ENCODE measurements at places on chromosomes 3 and 15.

- no peak for DNase-seq
These were observed 349.4 kb upstream of the DCBLD2 start for GRCh38 chr3:99250821-99251355.

GRCh38 chr15:72925661-72926060, 126.6 kb upstream of the NEO1 start:
- no peak for DNase-seq

GRCh38 chr3:3951071-3951470, 151.8 kb downstream of the LRRN1 start:
- no peak for DNase-seq

GRCh38 chr3:188516515-188516914, 362.6 kb downstream of the LPP start:
- DNase-seq: peak; percentile 7

DNA sequence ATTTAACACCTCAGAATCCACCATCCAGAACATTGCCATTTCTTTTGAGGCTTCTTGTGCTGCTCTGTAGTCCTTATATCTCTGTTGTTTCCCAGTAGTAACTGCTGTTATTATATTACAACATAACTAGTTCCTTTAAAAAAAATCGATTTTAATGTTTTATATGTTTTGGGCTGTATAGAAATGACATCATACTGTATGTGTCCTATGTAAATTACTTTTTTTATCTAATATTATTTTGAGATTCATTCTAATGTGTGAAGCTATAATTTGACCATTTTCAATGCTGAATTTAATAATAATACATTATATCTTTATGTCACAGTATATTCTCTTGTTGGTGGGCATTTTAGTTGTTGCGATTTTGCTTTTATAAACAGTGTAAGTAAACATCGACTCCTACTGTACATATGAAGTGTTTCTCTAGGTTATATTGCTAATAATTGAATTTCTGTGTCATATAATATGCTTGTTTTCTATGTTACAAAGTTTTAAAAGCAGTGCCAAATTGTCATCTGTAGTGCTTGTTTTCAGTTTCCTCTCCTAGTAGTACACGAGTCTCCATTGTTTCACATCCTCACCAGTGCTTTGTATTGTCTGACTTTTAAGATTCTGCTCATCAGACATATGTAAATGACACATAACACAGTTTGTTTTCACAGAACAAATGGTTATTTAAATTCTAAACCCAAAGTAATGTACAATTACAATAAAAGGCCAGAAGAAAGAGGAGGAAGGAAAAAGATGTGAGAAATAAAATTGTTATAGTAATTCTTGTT, 172.0 kb upstream of the LRRFIP2 start:
- no peak for DNase-seq

DNA sequence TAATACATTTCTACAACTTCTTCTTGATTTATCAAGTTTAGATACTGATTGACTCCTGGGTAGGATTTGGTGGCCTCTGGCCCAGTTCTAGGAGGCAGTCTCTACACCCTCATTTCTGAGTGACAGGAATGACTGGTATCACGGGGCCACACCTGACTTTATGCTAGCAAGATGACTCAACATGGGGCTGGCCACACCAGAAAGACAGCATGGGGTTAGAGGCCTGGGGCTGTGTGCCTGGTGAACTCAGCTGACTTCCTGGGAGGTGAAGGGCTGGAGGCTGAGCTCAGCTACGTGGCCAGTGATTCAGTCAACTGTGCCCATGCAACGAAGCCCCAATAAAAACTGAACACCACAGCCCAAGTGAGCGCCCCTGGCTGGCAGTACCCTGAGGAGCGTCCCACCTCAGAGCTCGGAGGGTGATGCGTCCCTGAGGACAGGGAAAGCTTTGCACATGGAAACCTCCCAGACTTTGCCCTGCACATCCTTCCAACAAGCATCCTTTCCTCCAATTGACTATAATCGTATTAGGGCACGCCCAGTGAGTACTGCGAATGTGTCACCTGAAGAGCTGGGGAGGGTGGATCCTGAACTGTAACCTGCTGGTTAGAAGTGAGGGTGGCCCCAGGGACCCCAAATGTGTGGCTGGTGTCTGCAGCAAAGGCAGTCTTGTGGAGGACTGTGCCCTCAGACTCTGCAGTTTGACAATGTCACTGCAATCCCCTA, 57.2 kb downstream of the NIPA2 start:
- DNase-seq: no peak

GRCh38 chr3:5553203-5553602, 365.7 kb downstream of the EDEM1 start:
- DNase-seq: no peak

GRCh38 chr3:6022621-6023020, 835.1 kb downstream of the EDEM1 start:
- DNase-seq: no peak

DNA sequence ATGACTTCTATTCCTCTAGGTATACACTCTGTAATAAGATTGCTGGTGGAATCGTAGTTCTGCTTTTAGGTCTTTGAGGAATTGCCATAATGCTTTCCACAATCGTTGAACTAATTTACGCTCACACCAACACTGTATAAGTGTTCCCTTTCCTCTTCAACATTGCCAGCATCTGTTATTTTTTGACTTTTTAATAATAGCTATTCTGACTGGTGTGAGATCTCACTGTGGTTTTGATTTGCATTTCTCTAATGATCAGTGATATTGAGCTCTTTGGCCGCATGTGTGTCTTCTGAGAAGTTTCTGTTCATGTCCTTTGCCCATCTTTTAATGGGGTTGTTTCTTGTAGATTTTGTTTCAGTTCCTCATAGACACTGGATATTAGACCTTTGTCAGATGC, 12.8 kb downstream of the NXPE3 start:
- DNase-seq: no peak

- DNase-seq: no peak
These were observed 262.8 kb downstream of the LRTM1 start for GRCh38 chr3:54665016-54665600.

GRCh38 chr3:146715170-146715569, 110.0 kb upstream of the PLSCR5 start:
- no peak for DNase-seq

DNA sequence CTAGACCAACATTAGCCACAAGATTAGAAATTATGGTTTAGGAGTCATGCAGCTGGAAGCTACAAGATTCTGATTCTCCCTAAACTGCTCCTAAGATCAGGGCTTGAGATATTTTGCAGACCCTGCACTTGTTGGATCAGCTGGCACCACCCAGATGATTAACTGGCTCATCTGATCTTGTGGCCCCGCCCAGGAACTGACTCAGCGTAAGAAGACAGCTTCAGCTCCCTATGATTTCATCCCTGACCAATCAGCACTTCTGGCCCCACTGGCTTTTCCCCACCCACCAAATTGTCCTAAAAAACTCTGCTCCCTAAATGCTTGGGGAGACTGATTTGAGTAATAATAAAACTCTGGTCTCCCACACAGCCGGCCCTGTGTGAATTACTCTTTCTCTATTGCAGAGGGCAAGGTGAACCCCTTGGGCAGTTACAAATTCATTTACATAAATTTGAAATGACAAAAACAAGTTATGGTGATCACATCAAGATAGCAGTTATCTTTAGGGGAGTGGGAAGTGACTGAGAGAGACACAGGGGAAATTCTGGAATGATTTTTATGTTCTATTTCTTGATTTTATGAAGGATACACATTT, 76.5 kb downstream of the CD200R1L start:
- peak; percentile 20 for DNase-seq

GRCh38 chr15:70086636-70087035, 11.1 kb downstream of the TLE3 start:
- no peak for DNase-seq

DNA sequence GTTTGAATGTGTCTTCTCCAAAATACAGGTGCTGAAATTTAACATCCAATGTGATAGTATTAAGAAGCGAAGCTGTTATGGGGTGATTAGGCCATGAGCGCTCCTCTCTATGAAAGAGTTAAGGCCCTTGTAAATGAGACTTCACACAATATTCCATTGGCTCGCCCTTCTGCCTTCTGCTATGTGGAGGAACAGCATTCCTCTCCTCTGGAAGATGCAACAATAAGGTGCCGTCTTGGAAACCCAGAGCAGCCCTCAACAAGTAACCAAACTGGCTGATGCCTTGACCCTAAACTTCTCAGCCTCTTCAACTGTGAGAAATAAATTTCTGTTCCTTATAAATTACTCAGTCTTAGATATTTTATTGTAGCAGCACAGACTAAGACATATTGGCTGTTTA, 874.6 kb downstream of the ROBO1 start:
- DNase-seq: no peak

GRCh38 chr15:52093539-52094510, 18.8 kb downstream of the BCL2L10 start:
- no peak for DNase-seq

DNA sequence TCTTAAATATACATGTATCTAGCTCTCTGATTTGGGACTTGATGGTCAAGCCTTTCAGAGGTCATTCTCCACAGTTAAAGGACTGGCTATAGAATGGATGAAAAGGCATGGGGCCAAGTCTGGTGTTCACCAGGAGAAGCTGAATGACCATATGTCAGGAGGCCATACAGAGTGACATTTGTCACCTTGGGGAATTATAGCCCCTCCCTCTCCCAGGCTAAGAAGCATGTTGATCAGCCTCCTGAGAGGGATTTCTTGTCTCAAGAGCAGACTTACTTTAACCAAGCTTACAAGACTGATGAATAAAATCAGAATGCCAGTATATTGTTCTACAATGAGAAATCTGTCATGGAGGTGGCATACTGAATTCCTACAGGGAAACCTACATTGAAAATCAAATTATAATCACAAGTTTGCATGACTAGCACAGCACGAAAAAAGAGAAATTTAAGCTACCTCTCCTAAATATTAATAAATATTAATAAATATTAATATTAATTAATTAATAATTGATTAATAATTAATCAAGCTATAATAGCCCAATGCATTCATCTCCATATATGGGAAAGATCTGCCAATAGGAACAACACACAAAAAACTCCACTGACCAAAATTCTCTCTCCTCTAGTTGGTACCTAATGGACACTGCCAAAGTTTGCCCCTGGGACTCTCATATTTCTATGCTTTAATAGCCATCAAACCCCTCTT, 47.3 kb downstream of the ATP8B4 start:
- no peak for DNase-seq

- no peak for DNase-seq
These were observed 226.6 kb downstream of the ALCAM start for GRCh38 chr3:105593315-105593714.

DNA sequence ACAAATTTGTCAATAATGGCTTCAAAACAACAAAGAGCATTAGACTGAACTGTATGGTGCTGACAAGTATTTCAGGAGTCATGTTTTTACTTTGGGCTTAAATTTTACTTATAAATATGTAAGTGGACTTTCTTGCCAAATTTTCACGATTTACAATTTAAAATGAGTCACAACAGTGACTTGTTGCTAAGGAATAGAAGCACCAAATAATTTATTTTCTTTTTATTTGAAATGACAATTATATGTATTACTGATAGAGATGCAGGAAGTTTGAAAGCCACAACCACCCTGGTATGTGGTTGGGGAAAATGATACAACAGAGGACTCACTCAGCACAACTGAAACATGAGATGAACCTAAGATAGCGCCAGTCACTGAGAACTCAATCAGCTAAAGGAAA, 90.3 kb downstream of the FMN1 start:
- DNase-seq: no peak

- DNase-seq: no peak
These were observed 483.5 kb downstream of the GABRG3 start for GRCh38 chr15:27454281-27455075.

DNA sequence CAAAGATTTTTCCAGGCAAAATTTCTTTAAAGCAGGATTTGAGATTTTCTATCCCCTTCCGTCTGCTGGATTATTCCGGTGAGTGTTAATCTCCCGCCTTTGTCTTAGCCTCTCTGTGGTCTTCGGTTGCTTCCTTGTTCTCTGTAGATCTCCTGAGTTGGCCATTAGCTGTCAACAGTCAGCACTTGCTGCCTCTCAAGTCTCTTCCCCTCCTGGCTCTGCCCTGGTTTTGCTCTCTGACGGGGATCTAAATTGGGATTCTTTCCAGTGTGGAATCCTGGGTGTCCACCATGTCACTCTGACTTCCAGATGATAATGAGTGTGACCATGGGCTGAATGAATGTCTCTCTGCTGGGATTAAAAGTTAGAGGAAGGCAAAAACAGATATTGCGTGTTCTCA, 121.5 kb downstream of the IGF1R start:
- no peak for DNase-seq

DNA sequence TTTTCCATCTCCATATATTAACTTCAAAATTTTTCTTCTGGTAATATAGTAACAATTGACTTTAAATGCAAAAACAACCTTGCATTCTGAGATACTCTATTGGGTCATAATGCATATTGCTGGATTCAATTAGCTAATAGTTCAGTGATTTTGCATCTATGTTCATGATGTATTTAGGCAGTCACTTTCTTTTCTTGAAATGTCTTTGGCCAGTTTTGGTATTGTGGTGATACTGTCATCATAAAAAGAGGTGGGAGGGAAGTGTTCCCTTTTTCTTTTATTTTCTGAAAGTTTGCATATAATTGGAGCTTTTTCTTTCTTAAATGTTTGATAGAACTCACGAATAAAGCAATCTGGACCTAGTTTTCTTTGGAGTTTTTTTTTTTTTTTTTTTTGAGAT, 67.4 kb upstream of the ZNF148 start:
- DNase-seq: no peak

- no peak for DNase-seq
These were observed 43.4 kb upstream of the SLC6A1 start for GRCh38 chr3:10949197-10949596.

DNA sequence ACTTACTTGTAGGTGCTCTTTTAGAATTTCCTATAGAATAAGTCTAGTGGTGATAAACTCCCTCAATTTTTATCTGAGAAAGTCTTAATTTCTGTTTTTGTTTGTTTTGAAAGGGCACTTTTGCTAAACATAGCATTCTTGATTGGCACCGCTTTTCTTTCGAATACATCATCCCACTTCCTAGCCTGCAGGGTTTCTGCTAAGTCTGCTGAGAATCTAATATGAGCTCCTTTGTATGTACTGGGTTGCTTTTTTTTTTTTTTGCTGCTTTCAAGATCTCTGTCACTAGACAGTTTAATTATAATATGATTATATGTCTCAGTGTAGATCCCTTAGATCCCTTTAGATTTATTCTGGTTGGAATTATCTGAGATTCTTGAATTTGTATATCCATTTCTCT, 21.5 kb downstream of the PFN2 start:
- DNase-seq: no peak

All from stimulated activated CD4-positive, alpha-beta T cell treated with anti-CD3 and anti-CD28 coated beads, Interleukin-1b, Interleukin-23, amount 100 ng/mL, for 24 hours (primary cell).